Activated CD4-positive, alpha-beta T cell treated with anti-CD3 and anti-CD28 coated beads, Interleukin-2, amount 50 U/mL, for 24 hours (primary cell): ENCODE measurements at places on chromosomes 1 and 21.

DNA sequence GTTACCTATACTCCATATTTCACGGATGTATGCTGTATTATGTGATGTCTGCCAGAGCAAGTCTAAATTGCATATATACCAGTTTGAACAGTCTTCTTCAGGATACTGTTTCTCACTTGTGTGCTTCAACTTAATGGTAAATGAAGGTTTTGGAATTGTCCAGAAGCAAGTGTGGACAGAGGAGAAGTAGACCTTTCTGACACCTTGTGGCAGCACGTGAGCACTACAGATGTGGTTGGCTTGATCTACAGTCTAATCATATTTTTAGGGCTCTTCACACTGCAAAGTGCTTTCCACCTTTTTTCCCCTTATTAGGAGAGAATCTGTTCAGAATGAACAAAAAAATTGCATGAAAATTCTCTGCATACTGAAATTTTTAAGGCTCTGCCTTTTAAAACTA is 10.9 kb downstream of the MORC3 start:
- DNase-seq: no peak

GRCh38 chr1:203338335-203339036 is 12.4 kb downstream of the FMOD start:
- DNase-seq: no peak

- no peak for DNase-seq
Measured at GRCh38 chr1:9242338-9242969, 7.9 kb downstream of the H6PD start.

- DNase-seq: no peak
Measured at GRCh38 chr1:208413006-208413405, 168.8 kb upstream of the PLXNA2 start.

DNA sequence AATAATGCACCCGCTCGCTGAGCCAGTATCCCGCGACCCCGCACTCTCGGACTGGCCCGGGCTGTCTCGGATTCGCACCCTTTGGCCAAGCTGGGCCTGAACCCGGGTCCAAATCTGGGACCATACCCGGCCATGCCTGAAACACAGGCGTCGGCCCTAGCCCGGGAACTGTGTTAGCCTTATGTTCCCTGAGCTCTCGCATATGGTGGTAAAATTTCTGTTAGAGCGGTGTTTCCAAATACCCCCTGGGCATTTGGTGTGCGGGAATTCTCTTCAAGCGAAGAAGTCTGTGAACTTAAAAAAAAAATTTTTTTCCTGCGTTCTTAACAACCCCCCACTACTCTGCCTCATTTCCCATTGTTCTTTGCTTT is 3.1 kb downstream of the RNF220 start:
- DNase-seq: no peak

- no peak for DNase-seq
Measured at GRCh38 chr1:93976291-93976690, 67.1 kb upstream of the GCLM start.
